ENCODE measurements at places on chromosomes 16 and 17.

DNA sequence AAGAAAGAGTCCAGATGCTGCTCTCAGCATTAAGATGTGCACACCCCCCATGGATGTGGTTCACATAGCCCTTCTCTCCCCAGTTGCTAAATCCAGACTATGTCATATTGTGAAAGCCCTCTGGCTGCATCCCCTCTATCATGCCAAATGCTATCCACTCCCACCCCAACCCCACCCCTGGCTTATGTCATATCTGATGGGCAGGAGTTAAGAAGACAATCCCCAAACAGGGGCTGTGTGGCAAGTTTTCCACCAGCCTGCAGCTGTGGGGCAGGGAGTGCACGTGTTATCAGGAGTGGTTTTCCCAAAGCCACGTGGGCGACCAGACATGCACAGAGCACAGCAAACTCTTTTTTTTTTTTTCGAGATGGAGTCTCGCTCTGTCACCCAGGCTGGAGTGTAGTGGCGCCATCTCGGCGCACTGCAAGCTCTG, 10.0 kb downstream of the FAM117A start:
- no peak for DNase-seq

DNA sequence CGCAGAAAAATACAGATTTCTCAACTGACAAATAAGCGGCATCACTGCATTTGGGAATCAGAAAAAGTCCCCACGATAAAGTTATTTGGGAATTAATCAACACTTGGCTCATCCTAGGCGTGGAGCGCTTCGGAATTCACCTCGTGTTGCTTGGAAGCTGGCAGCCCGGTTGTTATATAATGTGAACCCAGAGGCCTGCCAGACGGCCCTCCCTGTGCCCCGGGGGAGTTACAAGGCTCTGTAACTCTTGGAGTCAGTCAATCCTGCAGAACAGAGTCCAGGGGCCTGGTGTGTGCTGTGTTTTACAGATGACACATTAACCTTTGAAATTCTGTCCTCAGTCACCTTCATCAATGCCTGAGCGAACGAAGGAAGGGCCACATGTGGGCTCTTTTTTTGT, 111.1 kb downstream of the PITPNC1 start:
- no peak for DNase-seq

DNA sequence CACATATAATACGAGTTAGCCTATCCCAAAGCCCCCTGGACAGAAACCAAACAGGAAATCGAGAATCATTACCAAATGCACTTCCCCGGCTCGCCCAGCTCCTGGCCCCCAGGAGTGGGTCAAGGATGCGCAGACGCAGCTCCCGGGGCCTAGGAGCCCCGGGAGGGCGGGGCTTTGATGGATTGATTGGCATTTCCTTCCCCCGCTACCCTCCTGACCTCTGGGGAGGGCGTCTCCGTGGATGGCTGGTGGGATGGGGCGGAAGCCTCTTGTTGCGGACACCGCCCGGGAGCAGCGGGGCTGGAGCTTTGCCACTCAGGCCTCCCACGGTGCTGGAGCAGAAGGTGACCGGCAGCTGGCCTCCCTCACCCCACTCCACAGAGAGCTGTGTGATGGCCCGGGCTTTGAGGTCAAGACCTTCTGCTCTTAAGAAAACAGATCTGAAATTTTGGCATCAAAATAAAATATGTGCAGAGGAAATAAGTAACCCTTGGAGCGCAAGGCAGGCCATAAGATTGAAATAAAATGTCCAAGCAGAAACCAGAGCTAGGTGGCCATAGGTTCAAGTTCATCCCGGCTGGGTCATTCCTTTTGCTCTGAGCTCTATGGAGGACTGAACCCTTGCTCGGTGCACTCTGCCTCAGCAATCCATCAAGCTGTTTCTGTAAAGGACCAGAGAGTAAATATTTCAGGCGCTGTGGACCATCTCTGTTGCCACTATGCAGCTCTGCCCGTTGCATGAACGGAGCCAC, 262.3 kb downstream of the SOX9 start:
- no peak for DNase-seq

GRCh38 chr16:85556456-85557082, 56.6 kb upstream of the GSE1 start:
- DNase-seq: peak; percentile 44

GRCh38 chr16:49786926-49787557, 68.9 kb downstream of the ZNF423 start:
- no peak for DNase-seq

DNA sequence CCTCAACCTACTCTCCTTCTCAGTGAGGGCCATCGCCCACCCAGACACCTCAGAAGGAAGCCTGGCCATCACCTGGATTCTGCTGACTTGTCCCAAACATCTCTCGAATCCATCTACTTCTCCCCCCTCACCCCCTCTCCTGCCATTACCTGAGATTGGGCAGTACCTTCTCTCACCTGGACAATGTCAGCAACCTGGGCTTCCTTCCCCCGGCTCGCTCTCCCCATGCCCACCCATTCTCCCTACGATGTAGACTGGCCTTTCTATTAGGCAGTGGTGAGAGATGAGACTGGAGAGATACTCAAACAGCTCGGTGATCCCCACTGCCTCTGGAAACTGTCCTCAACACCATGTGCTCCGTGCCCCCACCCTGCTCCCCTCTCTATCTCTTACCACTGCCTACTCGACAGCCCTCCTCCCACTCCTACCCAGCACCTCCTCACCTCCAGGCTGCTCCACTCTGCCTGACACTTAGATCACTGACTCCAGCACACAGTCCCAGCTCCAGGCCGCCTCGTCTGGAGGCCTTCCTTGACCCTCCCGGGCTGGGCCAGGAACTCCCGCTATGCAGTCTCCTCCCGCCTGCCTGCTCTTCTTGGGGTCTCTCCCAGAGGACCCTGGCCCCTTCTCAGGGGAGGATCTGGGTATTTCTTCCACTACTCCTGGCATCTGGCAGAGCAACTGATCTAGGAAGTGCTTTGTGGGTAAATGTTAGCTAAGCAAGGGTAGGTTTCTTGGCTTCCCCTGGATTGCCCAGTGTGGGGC, 235.8 kb upstream of the NLRP1 start:
- DNase-seq: no peak

- no peak for DNase-seq
Measured at GRCh38 chr16:88619859-88620815, 18.2 kb upstream of the IL17C start.

DNA sequence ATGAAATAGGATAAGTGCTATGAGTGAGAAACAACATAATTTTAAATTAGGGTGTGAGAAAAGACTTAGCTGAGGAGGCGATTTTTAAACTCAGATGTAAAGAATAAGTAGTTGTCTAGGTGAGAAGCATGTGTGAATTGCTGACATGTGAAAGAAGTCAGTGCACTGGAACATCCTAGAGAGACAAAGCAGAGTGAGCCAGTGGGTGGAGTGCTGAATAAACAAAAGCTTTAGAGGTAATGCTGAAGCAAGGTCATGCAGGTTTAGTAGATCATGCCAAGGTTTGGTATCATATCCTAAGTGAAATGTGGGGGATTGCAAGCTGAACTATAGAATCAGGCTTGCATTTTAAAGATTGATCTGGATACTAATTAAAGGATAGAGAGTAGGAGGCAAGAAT, 89.4 kb downstream of the KIF2B start:
- no peak for DNase-seq

GRCh38 chr17:2055292-2056205, 646 bp downstream of the HIC1 start:
- no peak for DNase-seq

DNA sequence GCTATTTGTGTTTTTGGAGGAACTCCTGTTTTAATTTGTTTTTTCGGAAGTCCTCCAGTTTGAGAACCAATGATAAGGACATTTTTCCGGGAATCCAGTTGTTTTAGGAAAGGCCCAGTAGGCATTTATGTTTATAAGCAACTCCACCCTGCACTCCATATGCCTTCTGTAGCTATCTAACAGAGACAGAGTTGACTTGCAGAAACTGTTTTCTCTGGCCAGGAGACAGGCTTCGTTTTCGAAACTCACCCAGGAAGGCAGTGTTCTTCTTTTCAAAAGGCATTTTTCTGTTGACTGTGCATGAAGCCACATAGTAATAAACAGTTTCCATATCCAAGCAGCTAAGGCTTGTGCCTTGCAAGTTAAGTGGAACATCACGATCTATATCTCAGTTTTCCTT, 587.1 kb downstream of the WWOX start:
- DNase-seq: no peak

GRCh38 chr16:14249291-14250032, 178.3 kb downstream of the MRTFB start:
- DNase-seq: peak; percentile 61

GRCh38 chr17:82444941-82445521, 5.5 kb downstream of the CYBC1 start:
- DNase-seq: no peak

GRCh38 chr16:3282103-3282729, 1.1 kb upstream of the ZNF263 start:
- peak; percentile 82 for DNase-seq

DNA sequence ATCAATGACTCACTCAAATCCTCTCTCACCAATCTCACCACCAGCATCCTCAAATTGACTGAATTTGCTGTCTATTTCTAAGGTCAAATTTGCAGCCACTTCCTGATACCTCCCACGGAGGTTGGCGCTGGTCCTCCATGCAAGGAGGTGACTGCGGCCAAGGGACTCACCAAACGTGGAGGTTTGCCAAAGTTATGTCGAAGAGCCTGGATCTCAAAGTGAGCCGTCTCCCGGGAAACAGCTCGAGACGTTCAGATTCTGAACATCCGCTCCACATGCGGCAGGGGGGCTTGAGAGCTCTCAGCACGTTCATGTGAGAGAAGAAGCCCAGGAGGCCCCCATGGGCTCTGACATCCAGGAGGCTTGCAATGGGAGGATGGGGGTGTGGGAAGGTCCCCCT, 22.6 kb downstream of the LGALS3BP start:
- DNase-seq: no peak

DNA sequence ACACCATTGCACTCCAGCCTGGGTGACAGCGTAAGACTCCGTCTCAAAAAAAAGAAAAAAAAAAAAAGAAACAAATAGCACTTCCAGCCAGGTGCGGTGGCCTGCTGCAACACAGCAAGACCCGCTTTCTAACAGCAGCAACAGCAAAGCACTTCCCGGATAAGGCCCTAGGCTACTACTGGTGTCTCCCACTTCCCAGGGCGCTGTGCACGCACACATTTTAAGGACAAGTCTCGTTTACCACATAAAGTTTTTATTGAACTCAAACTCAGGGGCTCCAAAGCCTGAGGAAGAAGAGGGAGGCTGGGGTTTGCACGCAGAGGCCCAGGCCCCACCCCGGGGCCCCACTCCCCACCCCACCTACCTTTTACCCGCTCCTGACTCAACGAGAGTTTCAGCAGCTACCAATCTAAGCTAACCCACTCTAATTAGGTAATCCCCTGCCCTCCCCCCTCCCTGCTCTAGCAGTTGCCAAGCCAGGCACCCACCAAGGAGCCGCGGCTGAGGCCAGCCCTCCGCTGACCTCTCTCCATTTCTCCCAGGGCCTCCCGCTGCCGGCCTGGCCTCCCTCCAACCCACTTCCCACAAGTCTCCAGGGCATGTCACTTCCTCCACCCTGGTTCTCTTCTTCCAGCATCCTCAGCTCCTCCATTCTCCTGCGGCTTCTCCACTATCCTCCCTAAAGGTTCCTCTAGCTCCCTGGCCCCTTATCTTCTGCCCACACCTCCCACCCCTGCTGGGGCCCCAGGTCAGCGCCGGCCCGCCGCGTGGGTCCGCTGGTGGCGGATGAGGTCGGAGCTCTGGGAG, 2.4 kb downstream of the ZNF768 start:
- no peak for DNase-seq

GRCh38 chr16:5064915-5065314, 841 bp downstream of the C16orf89 start:
- no peak for DNase-seq
